ENCODE measurements at places on chromosomes 16 and 17. TPM values are rescaled to one million over a fixed set of nuclear protein-coding genes. Genes with fewer than 3 reads are reported as not detected.

DNA sequence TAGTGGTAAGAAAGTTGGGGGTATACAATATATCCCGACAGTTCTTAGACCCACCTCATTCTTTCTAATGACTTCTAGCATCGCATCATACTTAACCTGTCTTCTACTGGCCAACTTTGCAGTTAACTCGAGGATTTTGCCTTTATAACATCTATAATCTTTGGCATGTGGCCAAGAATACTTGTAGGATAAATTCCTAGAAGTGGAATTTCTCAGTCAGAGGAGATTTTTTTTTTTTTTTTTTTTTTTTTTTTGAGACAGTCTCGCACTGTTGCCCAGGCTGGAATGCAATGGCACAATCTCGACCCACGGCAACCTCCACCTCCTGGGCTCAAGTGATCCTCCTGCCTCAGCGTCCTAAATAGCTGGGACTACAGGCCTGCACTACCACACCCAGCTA is 253.5 kb downstream of the MRTFB start:
- no peak overlapping the region for H3K27ac ChIP-seq
- H3K4me3 ChIP-seq: no peak overlapping the region
- no peaks in the 10 kb centered on the region for H3K36me3 ChIP-seq
- H3K4me1 ChIP-seq: no peaks in the 10 kb centered on the region

- peaks cover 51% of the 10 kb centered on the region for H3K36me3 ChIP-seq
- peaks cover 38% of the 10 kb centered on the region for H3K4me1 ChIP-seq
- H3K27ac ChIP-seq: no peak overlapping the region
- no peaks in the 10 kb centered on the region for H3K27me3 ChIP-seq
- DNase-seq: no peak
- H3K4me3 ChIP-seq: no peak overlapping the region
Measured at GRCh38 chr16:71788578-71788977, 20.1 kb downstream of the AP1G1 start.

DNA sequence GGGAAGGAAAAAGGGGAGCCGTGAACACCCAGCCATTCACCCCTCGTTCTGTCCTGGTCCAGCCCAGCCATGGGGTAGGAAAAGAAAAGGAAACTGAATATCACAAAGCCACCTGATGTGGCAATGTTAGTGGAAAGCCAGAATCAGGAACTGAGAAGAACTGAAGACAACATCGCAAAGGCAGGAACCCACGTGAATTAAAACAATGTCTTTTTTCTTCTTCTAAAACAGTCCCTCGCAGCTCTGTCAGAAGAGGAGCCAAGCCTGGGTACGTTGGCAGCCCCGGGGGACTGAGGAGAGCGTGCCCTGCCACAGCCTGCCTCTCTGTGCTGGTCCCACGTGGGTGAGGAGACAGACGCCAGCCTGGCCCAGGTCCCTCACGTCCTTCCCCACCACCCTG is 55.0 kb downstream of the ZNF423 start:
- DNase-seq: no peak
- no peaks in the 10 kb centered on the region for H3K4me1 ChIP-seq
- H3K27me3 ChIP-seq: no peaks in the 10 kb centered on the region
- no peak overlapping the region for H3K27ac ChIP-seq
- no peaks in the 10 kb centered on the region for H3K36me3 ChIP-seq
- no peak overlapping the region for H3K4me3 ChIP-seq

DNA sequence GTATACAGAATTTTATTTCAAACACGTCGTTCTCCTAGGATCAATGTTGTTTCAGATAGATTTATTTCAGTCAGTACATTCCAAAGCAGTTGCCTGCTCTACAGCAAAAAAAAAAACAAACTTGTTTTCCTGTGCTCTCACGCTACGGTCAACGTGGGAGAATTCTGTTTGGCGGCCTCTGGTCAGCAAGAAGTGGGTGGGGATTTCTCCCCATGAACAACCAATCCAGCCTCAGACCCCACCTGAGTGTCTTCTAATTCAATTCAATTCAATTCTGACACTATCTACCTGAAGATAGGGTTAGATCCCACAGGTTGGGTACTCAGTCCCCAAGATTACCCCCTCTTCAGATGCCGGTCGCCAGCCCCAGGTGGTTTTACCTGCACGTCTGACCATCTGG is 22.1 kb downstream of the C17orf58 start:
- H3K36me3 ChIP-seq: no peaks in the 10 kb centered on the region
- H3K4me1 ChIP-seq: no peaks in the 10 kb centered on the region
- no peak for DNase-seq
- no peaks in the 10 kb centered on the region for H3K27me3 ChIP-seq

Gene CSF3
- 0.61 TPM for total RNA-seq

GRCh38 chr16:81224824-81225223 is 13.7 kb upstream of the BCO1 start:
- no peak overlapping the region for H3K4me3 ChIP-seq
- no peaks in the 10 kb centered on the region for H3K36me3 ChIP-seq
- no peak for DNase-seq
- no peaks in the 10 kb centered on the region for H3K4me1 ChIP-seq
- H3K27ac ChIP-seq: no peak overlapping the region

Gene NKD1
- total RNA-seq: 23.0 TPM

DNA sequence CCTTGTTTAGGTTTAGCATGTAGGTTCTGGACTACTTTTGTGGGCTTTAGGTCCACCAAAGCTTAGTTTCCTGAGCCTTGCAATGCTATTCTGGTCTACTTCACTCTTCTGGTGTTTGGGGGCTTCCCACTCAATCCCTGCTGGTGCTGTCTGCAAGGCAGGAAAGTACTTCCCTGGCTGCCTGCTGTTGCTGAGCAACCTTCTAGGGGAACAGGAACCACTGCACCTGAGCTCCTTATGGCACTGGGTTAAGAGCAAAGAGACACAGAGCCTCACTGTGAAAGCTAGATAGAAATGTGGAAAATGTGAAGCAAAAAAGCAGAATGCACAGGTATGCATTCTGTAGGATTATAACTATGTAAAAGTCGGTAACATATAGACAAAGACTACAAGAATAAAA is 17.0 kb downstream of the MPO start:
- no peak overlapping the region for H3K4me3 ChIP-seq
- peaks cover 83% of the 10 kb centered on the region for H3K27me3 ChIP-seq
- no peaks in the 10 kb centered on the region for H3K4me1 ChIP-seq
- DNase-seq: no peak

- no peak overlapping the region for H3K4me3 ChIP-seq
- H3K4me1 ChIP-seq: no peaks in the 10 kb centered on the region
- DNase-seq: no peak
- H3K27me3 ChIP-seq: no peaks in the 10 kb centered on the region
- no peak overlapping the region for H3K27ac ChIP-seq
Measured at GRCh38 chr17:67456103-67456502, 79.0 kb downstream of the PITPNC1 start.

- H3K4me3 ChIP-seq: no peak overlapping the region
- peaks cover 2% of the 10 kb centered on the region for H3K36me3 ChIP-seq
- H3K27me3 ChIP-seq: no peaks in the 10 kb centered on the region
- no peak overlapping the region for H3K27ac ChIP-seq
- H3K4me1 ChIP-seq: peaks cover 51% of the 10 kb centered on the region
Measured at GRCh38 chr17:63768433-63768832, 5.0 kb downstream of the CCDC47 start.

GRCh38 chr16:50884066-50884860 is 142.4 kb downstream of the CYLD start:
- no peak for DNase-seq
- H3K27ac ChIP-seq: no peak overlapping the region
- H3K4me1 ChIP-seq: no peaks in the 10 kb centered on the region
- no peaks in the 10 kb centered on the region for H3K36me3 ChIP-seq

GRCh38 chr16:86505899-86506864 is 4.1 kb upstream of the FOXF1 start:
- peak overlapping the region; percentile 54 for H3K4me3 ChIP-seq
- peaks cover 100% of the 10 kb centered on the region for H3K27me3 ChIP-seq
- DNase-seq: no peak
- H3K4me1 ChIP-seq: peaks cover 43% of the 10 kb centered on the region
- peak overlapping the region; percentile 96 for H3K27ac ChIP-seq

GRCh38 chr17:40909351-40909750 is 24.3 kb upstream of the KRT20 start:
- H3K27ac ChIP-seq: no peak overlapping the region
- peaks cover 26% of the 10 kb centered on the region for H3K27me3 ChIP-seq
- peak; percentile 80 for DNase-seq
- no peak overlapping the region for H3K4me3 ChIP-seq
- H3K36me3 ChIP-seq: no peaks in the 10 kb centered on the region

DNA sequence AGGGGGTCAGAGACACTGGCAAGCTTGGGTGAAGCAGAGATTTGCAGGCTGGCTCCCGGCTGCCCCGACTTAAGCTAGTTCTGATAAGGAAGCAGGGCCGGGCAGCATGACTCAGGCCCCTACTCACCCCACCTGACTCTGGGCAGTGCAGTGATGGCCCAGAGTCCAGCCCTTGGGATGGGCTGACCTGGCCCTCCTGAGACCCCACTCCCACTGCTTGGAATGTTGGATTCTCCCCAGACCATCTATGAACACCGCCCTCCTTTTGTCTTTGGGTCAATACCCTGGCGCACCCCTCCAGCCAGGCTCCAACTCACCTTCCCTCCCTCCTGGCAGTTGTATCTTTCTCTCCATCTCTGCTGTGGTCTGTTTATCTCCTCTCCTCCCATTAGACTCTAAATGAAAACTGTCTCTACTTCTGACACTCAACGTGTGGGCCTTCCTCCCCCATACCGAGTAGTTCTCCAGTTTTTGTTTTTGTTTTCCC is 21.0 kb downstream of the LGALS3BP start:
- DNase-seq: no peak
- no peak overlapping the region for H3K27ac ChIP-seq
- H3K4me3 ChIP-seq: no peak overlapping the region
- H3K36me3 ChIP-seq: no peaks in the 10 kb centered on the region

- peaks cover 11% of the 10 kb centered on the region for H3K4me1 ChIP-seq
- H3K27me3 ChIP-seq: no peaks in the 10 kb centered on the region
- peak overlapping the region; percentile 86 for H3K27ac ChIP-seq
- H3K36me3 ChIP-seq: no peaks in the 10 kb centered on the region
- no peak for DNase-seq
- H3K4me3 ChIP-seq: no peak overlapping the region
Measured at GRCh38 chr17:78322858-78323455, 36.9 kb downstream of the SOCS3 start.

DNA sequence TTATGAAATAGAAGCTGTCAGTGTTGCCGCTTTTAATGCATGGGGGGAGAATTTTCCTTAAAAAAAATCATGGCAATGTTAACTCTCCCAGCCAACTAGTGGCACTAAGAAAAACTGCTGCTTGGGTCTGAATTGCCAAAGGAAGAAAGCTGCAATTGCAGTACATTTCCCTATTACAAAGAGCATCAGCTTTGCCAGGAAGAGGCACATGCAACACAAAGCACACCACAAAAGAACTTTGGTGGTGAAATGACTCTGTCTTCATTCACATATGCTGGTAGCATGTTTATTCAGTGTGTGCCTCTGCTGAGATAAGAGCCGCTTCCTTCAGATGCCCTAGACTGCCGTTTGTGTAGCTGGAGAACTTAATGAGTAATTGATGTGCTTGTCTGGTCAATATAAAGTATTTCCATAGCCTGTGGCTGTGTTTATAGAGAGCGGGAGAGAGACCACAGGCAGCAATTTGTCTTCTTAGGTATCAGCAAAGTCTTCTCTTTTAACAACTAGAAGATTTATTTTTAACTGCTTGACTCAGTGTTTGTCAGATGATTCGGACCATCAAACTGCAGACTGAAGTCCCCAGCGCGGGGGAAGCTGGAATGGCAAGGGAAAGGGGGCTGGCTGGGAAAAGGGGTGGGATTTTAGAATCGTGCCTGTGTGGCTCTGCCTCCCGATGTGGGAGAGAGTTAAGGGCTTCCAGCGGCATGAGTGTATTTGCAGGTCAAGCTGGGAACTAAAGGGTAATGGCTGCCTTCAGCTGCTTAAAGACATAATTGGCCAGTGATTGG is 115.1 kb downstream of the MRTFB start:
- H3K4me1 ChIP-seq: peaks cover 3% of the 10 kb centered on the region
- DNase-seq: peak; percentile 44
- peak overlapping the region; percentile 10 for H3K4me3 ChIP-seq
- no peaks in the 10 kb centered on the region for H3K27me3 ChIP-seq

DNA sequence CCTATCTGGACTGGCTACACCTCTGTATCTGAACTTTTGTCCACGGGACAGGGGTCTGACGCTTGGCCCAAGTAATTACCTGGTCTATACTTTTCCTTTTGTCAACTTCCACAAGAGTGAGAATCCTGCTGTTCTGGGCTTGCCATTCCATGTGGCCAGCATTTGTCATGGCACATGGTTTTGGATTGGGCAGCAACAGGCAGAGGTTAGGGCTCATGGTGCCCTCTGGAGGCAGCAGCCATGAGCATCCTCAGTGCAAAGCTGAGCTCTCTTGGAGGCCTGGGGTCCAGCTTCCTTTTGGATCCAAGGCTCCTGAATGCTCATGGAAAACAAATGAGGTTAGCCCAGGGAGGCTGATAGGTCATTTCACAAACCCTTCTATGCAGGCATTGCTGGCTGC is 7.5 kb upstream of the EDC4 start:
- DNase-seq: no peak
- no peak overlapping the region for H3K4me3 ChIP-seq

All from left lung (tissue), 14 donors.